ENCODE measurements at places on chromosomes 3 and 15. TPM values are rescaled to one million over a fixed set of nuclear protein-coding genes. Genes with fewer than 3 reads are reported as not detected.

TPRG1 gene
- total RNA-seq = 0.38 TPM

CRABP1 gene
- 1.8 TPM for total RNA-seq

ITIH1 gene
- total RNA-seq = not detected

IQCF5 gene
- not detected for total RNA-seq

SLC9A9 gene
- total RNA-seq = not detected

EFCAB12 gene
- 0.82 TPM for total RNA-seq

FOXB1 gene
- not detected for total RNA-seq

CKMT1A gene
- total RNA-seq = 2.7 TPM

IL17RB gene
- total RNA-seq = 0.92 TPM

ANKRD34C gene
- not detected for total RNA-seq

HRG gene
- not detected for total RNA-seq

LMAN1L gene
- not detected for total RNA-seq

WNT7A gene
- total RNA-seq = 0.12 TPM

UNC13C gene
- total RNA-seq = not detected

GRAMD1C gene
- not detected for total RNA-seq

EFCC1 gene
- not detected for total RNA-seq

GPR62 gene
- total RNA-seq = not detected

GOLGA8S gene
- 0.09 TPM for total RNA-seq

CACNA1D gene
- total RNA-seq = 0.49 TPM
